ENCODE measurements at places on chromosomes 1 and 21.
A peak's percentile ranks its signal among the peaks of the same experiment; 100 is the strongest.

GRCh38 chr1:206559672-206559995 lies 52.3 kb downstream of the RASSF5 start:
- DNase-seq: no peak

DNA sequence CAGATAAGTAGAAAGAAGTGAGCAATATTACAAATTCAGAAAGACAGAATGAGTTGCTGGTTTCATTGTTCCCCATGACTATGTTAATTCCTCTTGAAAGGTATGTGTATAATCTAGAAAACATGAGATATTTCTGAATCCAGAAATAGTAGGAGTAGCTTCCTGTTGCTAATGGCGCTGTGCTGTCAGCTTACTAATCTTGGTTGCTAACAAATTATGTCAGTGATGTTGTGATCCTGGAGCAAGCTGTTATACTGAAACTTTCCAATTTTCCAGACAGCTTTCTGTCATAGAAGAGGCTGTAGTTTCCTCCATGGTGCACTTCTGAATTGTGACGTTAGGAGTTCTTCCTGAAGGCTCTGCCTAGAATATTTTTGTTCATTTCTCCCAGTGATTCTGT lies 372.3 kb downstream of the USP25 start:
- DNase-seq: no peak

DNA sequence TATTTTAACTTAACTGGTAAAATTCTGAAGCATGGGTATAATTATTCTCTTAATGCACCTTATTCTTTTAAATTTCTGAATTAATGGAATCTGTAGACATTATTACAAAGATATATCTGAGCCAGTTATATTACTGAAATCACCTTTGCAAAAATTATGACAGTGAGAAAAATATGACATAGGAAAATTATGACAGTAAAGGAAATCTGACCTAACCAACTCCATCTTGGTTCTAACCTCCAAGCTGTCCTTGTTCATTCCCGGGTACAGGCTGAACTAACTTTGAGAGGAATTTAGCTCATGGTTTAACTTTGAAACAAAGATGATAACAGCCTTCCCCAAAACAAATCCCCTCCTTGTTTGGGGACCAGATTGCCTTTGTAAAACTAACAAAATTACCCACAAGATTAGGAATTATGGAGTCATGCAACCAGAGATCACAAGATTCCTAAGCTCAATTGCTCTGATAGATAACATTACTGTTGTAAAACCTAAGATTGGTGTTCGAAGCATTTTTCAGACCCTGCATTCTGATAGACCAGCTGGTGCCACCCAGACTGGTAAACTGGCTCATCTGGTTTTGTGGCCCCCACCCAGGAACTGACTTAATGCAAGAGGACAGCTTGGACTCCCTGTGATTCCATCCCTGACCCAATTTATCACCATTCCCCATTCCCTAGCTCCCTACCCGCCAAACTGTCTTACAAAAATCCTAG lies 9.4 kb upstream of the CD55 start:
- DNase-seq: no peak

- DNase-seq: no peak
Measured at GRCh38 chr1:178146436-178146835, 52.5 kb downstream of the RASAL2 start.

DNA sequence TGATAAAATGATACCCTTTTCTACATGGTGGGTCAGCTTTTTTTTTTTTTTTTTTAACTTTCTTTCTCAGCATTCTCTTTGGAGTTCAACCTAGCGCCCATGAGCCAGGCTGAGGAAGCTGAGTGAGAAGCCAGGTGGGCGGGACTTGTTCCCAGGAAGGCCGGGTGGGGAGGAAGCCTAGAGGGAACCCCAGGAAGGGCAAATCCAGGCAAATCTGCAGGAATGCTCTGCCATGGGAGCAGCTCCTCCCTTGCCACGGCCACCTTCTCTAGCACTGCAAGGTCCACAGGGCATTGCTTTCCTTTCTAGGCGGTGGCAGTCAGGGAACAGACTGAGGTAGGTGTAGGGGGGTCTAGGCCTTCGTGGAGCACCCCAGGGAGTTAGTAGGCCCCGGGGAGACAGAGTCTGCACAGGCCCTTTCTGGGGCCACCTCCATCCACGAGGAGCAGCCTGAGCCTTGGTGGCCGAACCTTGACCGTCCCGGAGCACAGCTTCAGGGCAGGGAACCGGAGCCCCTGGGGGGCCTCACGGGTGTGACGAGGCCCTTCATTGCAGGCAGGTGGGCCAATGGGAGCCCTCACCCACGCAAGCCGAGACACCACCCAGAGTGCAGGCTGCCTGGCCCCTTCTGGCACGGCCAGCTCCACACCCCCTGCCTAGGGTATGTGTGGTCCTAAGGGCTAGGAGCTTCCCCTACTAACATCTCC lies 18.2 kb upstream of the CCDC27 start:
- no peak for DNase-seq

- no peak for DNase-seq
Measured at GRCh38 chr1:111559736-111560279, 56.4 kb upstream of the ADORA3 start.

DNA sequence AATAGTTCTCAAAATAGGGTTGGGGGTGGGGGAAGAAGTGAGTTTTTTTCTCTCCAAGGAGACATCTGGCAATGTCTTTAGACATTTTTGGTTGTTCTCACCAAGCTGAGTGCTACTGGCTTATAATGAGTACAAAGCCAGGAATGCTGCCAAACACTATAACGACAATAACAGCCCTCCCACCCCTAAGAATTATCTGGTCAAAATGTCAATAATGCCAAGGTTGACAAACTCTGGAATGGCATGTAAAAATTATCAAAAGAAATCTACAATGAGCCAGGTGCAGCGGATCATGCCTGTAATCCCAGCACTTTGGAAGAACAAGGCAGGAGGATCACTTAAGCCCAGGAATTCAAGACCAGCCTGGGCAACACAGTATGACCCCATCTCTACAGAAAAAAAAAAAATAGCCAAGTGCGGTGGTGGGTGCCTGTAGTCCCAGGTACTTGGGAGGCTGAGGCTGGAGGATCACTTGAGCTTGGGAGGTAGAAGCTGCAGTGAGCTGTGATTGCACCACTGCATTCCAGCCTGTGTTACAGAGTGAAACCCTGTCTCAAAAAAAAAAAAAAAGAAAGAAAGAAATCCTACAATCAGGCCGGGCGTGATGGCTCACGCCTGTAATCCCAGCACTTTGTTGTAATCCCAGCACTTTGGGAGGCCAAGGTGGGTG lies 2.5 kb downstream of the ATP5PF start:
- DNase-seq: no peak

GRCh38 chr1:58576727-58577653 lies at the start of gene TACSTD2:
TSS of gene TACSTD2 (minus strand) at chr1:58577252. CDS start at chr1:58577156, 96 bp downstream.
- no peak for DNase-seq

DNA sequence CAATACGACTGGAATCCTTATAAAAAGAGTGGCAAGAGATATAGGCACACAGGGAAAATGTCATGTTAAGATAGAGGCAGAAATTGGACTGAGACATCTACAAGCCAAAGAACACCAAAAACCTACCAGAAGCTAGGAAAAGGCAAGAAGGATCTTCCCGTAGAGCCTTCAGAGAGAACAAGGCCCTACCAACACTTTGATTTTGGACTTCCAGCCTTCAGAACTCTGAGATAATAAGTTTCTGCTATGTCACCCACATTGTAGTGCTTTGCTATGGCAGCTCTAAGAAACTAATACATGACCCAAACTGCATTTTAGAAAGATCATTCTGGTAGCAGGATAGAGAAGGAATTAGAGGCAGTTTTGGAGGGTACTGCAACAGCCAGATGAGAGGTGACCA lies 24.1 kb upstream of the MUTYH start:
- DNase-seq: no peak

DNA sequence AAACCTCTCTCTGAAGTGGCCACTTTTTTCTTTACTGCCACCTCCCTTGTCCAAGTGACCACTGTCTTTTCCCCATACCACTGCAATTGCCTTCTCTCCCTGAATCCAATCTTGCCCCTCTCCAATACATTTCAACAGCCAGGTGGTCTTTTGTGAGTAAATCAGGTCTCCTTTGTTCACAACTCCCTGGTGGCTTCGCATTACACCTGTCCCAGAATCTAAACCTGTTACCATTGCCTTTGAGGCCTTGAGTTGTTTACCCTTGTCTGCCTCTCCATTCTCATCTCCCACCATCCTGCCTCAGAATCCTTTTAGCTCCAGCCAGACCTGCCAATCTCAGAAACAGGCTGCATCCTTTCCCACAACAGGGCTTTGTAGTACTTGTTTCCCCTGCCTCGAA lies 21.8 kb upstream of the DYNLT5 start:
- DNase-seq: no peak

- DNase-seq: no peak
Measured at GRCh38 chr1:154223621-154224020, 2.9 kb downstream of the UBAP2L start.

- DNase-seq: no peak
Measured at GRCh38 chr1:76110666-76111065, 36.1 kb downstream of the ST6GALNAC3 start.

GRCh38 chr1:47211796-47212269 lies 20.2 kb downstream of the TAL1 start:
- DNase-seq: no peak

- DNase-seq: no peak
Measured at GRCh38 chr1:109369167-109369746, 28.5 kb downstream of the SORT1 start.

DNA sequence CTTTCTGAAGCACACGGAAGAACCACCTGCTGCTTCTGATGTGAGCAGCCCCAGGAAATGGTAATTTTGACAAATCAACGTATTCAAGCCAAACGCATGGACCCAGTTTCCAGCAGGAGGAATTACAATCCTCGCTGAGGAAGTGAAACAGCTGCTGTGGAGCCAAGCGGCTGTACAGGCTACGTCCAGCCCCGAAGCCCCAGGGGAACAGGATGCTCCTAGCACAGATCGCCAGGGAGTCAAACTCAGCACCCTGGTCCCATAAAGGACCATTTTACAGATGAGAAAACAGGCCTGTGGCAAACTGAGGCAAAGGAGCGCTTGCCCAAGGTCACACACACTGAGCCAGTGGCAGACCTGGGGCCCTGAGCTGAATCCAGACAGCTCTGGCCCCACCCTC lies 108.0 kb downstream of the PTPRU start:
- no peak for DNase-seq

DNA sequence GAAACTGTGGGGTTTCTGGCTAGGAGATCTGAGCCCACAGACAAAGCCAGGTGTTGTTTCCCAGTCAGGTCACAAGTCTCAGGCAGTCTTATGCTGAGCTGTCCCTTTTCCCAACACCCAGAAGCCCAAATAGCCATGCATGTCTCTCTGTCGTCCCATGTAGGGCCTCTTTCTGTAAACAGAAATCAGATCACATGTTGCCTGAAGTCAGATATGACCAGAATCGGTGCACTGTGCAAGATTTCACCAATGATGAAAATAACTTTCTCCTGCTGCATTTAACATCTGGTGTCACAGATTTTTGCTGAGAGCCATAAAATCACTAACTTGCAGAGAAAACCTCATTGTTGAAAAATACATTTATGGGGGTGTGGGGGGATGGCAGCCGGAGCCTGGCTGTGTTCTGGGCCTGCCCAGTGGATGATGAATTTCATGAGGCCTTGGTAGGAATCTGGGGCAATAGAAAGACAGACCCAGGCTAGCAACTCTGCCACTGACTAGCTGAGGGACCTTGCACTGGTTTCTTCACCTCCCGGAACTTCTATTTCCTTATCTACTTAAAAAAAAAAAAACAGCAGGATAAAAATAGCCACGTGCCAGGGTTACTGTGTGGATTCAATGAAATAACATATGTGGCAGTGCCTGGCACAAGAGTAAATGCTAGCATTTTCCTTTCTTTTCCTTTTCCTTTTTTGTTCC lies 158.8 kb upstream of the NFIA start:
- no peak for DNase-seq

DNA sequence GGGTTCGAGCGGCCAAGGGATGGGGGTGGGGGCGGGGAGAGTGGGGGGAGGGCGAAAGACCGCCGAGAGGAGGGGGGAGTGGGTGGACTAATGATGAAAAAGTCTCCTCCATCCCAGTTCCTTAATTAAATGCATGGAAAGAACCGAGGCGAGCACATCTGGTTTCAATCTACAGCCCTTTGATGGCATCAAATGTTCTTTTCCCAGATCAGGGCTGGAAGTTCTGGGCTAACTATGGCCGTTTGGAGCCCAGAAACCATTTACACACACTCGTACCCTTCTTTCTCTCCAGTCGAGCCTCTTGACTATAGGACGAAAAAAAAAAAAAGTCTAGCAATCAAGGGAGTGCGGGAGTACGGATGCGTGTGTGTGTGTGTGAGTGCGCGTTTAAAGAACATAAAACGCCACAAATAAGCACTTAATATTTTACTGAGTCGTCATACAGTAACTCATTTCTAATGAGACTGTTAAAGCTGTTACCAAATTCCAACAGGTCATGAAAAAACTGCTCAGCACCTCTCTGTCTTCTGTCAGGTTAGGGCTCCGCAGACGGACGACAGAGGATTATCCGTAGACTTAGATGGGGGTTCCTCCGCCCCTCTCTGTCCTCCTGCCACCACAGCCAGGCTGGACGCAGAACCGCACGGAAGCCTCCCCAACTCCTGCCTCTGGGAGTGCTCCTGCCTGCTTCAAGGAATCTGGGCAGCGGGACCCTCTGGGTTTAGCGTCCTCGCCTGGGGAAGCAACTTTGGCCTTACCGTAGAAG lies 2.1 kb upstream of the PRRX1 start:
- no peak for DNase-seq

DNA sequence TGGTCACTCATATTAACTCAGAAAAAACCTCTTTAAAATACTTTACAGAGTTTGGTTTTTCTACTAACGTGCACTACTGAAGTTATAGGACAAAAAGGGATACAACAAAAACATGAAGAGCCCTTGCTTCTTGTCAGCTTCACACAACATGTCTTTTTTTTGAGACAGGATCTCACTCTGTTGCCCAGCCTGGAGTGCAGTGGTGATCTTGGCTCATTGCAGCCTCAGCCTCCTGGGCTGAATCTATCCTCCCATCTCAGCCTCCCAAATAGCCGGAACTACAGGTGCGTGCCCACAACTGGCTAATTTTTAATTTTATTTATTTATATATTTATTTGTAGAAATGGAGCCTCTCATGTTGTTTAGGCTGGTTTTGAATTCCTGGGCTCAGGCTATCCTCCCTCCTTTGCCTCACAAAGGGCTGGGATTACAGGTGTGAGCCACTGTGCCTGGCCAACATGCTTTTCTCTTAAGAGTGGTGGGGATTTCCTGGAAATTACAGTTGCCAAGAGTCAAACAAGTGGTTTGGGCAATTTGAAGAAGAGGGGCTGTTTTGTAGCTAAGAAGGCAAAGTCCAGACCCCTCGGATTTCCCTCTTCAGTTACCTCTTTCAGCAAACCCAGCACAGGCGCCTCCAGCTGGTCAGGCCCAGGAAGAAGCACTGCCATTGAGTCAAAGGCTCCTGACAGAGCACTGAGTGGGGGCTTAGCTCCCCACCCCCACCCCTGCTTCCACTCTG lies 6.4 kb upstream of the SMPDL3B start:
- DNase-seq: no peak

GRCh38 chr1:110346690-110347089 lies 7.5 kb downstream of the RBM15 start:
- no peak for DNase-seq

GRCh38 chr1:51519048-51519864 lies at the start of gene EPS15:
TSS of gene EPS15 (minus strand) at chr1:51519266. CDS start at chr1:51519231, 35 bp downstream.
- peak; percentile 73 for DNase-seq
